ENCODE measurements at places on chromosomes 2 and 18. TPM values are rescaled to one million over a fixed set of nuclear protein-coding genes. Genes with fewer than 3 reads are reported as not detected.

DNA sequence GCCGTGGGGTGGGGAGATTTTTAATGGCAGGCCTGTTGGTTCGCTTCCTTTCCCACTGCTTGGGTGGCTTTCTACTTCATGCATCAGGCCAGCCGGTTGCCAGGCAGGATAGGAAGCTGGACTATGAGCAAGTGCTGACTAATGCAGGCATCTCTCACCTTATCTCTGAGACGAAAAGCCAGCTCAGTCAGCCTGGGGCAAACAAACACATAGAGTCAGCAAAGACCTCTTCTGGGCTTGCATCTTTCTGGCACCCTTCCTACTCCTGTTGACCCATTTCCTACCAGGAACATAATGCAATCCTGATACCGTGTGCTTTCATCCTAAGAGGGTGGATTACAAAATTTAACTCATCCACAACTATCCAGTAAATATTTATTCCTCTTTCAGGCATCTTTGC lies 416.6 kb upstream of the MEX3C start:
- DNase-seq, result peak; percentile 35

DNA sequence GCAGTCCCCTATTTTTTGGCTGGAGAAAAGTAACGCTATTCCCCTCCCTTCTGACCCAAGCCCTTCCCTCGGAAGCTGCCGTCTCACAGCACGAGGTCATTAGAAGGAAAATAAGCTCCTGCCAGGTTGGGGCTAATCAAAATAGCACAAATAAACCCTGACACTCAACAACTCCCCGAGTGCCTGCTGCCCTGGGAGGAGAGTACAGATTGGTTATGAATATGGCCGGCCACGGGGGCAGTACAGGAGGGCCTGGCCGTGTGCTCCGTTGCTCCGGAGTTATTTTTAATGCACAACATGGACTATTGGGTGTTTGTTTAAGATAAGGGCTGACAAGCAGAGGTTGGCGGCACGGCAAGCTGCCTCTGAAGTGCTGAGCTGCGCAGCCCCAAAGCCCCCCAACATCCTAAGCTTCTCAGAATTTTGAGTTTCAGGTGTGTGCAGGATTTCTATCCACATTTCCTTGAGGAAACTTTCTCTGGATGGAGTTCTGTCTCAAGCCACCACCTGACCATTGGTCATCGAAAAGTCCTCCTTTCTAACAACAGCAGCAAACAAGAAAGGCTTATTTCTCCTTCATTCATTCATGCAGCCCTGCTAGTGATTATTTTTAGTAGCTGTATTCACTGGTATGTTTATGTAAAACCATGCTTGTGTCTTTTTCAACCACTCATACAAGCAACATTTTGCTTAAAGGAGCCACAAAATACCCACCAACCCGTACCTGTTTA lies 58.7 kb downstream of the PAX3 start:
- peak; percentile 76 for DNase-seq

GRCh38 chr2:7667260-7667757 lies 750.1 kb downstream of the RNF144A start:
- DNase-seq, result no peak

DNA sequence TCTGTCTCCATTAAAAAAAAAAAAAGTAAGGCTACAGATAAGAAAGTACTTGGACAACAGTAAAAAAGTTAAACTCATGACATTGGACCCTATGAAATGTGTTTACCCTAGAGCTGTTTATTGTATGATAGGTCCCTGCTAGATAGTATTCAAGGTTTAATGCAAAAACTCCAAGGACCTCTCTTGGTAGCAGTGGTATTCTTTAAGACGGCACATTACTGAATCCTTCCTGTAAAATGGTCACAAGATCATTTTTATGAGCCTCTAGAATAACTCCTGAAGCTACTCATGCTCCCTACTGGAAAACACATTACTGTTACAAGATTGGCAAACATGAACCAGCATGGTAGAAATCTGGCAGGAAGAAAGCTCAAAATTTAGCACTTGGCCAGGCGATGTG lies 38.8 kb downstream of the GALM start:
- DNase-seq, result no peak

DNA sequence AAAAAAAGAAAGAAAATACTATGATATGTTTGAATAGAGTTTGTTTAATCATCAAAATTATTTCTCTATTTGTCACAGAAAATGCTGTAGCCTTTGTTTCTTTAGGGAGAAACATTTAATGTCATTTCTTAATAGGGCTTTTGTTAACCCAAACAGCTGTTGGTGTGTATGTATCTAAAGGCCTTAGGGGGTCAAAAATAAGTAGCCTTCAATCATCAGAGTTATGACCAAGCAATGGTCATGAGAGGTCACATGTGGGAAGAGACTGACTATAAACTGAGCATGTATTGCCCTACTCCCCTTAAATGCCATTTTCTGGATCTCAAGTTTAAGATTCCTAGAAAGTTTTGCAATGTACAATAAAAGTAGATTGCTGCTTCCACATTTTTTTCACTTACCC lies 22.7 kb downstream of the HNMT start:
- no peak for DNase-seq

HOXD1 gene
- polyA plus RNA-seq, result not detected

DNA sequence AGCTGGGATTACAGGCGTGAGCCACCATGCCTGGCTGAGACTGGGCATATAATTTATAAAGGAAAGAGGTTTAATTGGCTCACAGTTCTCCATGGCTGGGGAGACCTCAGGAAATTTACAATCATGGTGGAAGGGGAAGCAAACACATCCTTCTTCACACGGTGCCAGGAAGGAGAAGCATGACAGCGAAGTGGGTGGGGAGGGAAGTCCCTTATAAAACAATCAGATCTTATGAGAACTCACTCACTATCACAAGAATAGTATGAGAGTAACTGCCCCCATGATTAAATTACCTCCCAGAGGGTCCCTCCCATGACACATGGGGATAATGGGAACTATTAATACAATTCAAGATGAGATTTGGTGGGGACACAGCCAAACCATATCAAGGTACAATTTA lies 7.8 kb upstream of the LCLAT1 start:
- no peak for DNase-seq

GRCh38 chr18:76426737-76427305 lies 68.2 kb downstream of the ZNF516 start:
- peak; percentile 37 for DNase-seq

DNA sequence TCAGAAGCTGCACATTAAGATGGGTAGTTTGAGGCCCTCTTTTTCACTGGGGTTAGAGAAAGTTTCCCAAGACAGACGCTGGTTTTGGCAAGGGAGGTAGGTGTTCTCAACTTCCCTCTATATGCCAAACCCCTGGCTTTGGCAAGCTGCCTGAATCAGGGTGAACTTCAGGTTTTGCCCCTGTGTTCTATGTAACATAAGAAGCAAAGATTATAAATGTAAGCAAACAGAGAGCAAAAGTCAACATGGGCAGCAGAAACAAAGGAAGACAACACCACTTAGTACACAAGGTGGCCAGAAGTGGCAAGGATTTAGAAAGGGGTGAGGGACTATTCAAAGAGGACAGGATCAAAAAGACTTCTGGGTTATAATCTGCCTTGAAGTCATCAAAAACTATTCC lies 70.5 kb upstream of the TFCP2L1 start:
- no peak for DNase-seq

DNA sequence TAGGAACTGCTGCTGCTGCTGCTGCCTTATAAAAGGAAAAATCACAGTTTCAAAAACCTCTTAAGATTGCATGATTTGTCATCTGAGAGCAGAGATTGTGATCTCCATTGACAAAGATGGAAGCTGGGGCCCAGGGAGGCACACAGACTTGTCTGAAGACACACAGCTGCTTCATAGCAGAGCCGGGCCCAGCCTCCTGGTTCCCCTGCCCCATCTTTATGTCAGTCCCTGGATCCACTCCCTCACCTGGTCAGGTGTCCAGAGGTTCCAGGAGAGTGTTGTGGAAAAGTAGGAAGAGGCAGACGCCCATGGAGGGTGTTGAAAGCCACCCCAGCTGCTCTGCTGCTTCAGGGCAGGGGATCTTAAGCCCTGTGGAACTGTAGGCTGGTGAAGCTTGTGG lies 20.0 kb downstream of the STEAP3 start:
- no peak for DNase-seq

- DNase-seq, result peak; percentile 72
Observed at GRCh38 chr2:191245869-191246531, 796 bp downstream of the MYO1B start.

- no peak for DNase-seq
Observed at GRCh38 chr18:9933865-9934264, 20.0 kb downstream of the VAPA start.

MYO5B gene
- 3.0 TPM for polyA plus RNA-seq

EHD3 gene
- polyA plus RNA-seq, result 12.3 TPM

PLGLB1 gene
- 4.6 TPM for polyA plus RNA-seq

IL36A gene
- not detected for polyA plus RNA-seq

GRCh38 chr2:30362468-30363081 lies 84.5 kb upstream of the LCLAT1 start:
- peak; percentile 29 for DNase-seq

DNA sequence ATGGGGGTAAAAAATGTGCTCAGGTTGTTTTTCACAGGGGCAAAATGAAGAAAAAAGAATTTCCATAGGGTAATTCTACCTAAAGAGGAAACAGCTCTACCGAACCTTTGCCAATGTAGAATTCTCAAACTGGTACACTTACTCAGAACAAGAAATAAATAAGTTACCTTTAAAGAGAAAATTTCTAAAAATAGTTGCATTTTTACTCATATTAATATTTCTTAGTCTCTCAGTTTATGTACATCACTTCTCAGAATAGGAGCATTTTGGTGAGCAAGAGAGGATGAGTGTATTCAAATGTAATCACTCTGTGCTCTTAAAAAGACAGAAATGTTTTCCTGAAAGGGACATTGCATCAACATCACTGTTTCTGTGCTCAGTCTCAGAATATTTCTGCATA lies 574.7 kb upstream of the SLC8A1 start:
- DNase-seq, result no peak

DNA sequence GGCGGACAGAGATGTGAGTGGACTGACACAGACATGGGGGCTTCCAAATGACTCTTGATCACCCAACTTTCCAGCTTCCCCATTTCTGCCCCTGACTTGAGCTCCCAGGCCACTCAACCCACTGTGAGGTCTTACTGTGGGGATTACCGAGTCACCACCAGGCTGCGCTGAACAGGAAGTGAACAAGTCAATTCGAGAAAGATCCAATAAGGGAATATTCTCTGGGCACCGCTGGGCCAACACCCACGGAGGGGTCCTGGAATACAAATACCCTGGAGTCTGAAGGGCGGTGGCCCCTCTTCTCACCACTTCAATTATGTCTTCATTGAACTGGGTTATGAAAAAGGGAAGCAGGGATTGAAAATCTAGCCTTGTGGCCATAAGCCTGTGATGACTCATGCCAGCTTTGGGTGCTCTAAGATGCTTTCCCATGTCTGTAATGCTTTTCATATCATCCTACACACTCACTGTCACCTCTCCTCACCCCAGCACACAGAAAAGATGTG lies 37.7 kb downstream of the BCL11A start:
- DNase-seq, result peak; percentile 75
